ENCODE measurements at places on chromosomes 4 and X.
A peak's percentile ranks its signal among the peaks of the same experiment; 100 is the strongest.

- DNase-seq, result peak; percentile 2
Observed at GRCh38 chr4:22003878-22004277, 55.3 kb upstream of the KCNIP4 start.

- DNase-seq, result no peak
Observed at GRCh38 chr4:163108614-163109013, 58.1 kb downstream of the NAF1 start.

GRCh38 chrX:39893417-39894338 lies 204.1 kb downstream of the BCOR start:
- DNase-seq, result no peak

DNA sequence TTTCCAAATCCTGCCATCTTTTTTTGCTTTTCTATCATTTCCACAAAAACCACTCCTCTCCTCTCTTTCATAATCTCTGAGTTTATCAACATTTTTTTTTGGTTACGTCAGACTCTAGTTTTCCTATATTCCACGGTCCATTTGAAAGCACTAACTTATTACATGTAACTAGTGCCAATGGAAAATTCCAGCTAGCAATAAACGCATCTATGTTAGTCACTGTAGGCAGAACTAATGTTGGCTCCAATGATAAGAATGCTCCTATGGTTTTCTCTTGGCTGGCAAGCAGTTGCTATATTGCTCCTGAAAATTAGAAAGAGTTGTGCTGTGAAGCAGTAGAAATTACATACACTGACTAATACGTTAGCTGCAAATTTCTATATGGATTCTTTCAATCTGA lies 634.6 kb upstream of the FTHL17 start:
- DNase-seq, result no peak

DNA sequence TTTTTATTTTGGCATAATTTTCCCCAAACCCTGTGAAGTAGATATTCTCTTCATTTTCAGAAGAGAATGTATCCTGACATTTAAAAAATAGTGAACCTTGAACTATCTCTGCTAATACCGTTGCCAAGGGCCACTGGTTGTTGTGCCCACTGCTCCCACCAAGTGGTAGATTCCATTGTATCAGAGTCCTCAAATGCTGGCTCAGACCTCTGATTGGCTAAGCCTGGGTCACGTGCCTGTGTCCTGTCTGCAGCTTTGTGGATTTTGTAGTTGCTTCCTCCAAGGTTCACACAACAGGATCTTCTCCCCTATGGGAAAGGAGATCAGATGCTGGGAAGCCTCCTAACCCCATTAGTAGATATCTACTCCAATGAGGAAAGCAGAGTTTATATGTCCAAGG lies 104.8 kb upstream of the CASK start:
- DNase-seq, result no peak

GRCh38 chr4:172736046-172736445 lies 432.6 kb upstream of the GALNT7 start:
- DNase-seq, result no peak

- peak; percentile 21 for DNase-seq
Observed at GRCh38 chr4:143207555-143207954, 22.8 kb downstream of the USP38 start.

GRCh38 chr4:15809058-15809457 lies 30.9 kb downstream of the CD38 start:
- peak; percentile 28 for DNase-seq

DNA sequence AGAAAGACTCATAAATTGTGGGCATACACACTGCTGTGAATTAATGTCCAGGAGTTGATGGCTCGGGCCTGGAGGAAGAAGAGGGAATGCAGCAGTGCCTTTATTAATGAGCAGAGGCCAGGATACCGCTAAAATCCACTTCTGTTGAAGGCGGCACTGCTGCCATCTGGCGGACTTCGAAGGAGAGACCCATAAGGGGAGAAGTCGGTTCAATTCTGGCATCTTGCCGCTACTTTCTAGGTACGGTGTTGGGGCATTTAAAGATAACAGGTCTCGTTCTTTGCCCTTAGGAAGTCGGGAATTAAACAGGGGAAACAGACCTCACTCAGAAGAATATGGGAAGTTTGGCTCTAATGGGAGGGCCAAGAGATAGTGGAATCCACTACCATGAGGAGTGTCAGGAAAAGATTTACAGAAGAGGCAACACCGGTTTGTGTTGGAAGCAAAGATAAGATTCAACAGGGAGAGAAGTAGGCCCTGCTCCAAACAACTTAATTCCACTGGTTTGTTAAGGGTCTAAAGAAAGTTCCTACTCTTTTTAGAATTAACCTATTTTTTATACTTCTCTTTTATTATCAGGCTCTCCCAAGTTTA lies 133.6 kb upstream of the GIMD1 start:
- peak; percentile 51 for DNase-seq

DNA sequence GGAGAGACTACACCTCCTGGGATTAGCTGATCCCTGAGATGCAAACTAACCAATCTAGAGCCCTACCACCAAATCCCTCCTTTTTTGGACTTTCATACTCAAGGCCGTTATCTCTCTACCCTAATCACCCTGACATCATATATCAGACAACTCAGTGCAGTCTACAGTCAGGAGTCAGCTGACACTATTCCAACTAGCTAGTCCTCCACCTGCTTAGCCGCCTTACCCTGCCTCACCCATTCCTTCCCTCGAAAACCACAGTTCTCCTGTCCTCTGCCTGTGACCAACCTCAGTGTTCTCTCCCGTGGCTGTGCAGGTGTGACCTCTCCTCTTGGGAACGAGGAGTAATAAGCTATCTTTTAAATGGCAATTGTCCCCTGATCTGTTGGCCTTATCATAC lies 1.8 kb upstream of the PPEF2 start:
- no peak for DNase-seq

- DNase-seq, result no peak
Observed at GRCh38 chrX:39398963-39399261, 597.7 kb downstream of the MID1IP1 start.

- no peak for DNase-seq
Observed at GRCh38 chrX:143623657-143624056, 12.2 kb downstream of the SLITRK4 start.

DNA sequence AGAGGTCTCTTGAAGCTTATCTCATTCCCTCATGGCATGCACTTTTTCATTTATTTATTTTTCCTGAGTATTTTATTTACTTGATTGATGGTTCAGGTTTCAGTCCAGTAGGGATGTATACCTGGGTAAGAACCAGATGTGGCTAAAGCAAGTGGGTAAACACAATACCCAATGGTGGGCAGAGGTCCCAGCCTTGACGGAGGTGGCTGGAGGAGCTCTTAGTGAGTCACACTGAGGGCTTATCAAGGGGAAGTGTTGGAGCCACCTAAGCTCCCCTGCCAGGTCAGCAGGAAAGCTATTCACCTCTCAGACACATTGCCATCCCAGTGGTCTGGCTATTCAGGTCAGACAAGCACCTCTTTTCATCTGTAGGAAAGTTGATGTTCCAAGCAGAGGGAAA lies 236.2 kb upstream of the MAGEB16 start:
- no peak for DNase-seq

DNA sequence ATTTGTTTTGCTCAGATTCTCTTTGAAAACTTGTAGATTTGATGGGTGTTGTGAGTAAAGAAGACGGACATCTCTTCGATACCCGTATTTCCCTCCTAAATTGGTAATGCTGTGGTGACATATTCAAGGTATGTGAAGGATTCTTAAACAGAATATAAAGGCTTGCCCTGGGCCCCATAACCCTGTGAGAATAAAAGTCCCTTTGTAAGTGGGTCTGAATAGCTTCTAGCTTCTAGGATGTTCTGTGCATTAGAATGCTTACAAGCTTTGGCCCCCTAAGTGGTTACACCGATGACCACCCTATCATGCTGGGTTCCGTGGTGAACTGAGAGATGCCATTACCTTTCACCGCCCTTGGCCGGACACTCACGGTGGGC lies 574 bp upstream of the MOB1B start:
- no peak for DNase-seq

GRCh38 chr4:39587881-39588280 lies 50.8 kb downstream of the SMIM14 start:
- DNase-seq, result peak; percentile 46

DNA sequence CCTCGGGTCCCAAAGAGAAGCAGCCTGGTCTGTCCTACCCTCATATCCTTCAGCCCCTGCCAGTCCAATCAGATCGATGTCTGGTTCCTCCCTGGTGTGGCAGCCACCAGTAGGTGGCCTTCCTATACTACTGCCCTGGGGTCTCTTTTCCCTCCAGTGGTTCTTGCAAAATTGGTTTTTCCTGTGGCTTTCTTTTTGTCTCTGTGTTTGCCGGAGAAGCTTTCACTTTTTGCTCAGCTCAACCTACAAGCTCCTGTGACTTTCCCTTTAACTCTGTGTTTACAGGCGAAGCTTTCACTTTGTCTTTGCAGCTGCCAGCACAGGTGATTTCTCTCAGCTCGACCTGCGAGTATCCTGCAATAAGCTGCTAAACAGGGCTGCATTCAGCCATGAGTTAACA lies 46.8 kb downstream of the UGT2A3 start:
- peak; percentile 72 for DNase-seq

- peak; percentile 34 for DNase-seq
Observed at GRCh38 chrX:111254896-111255693, 15.2 kb downstream of the CAPN6 start.

DNA sequence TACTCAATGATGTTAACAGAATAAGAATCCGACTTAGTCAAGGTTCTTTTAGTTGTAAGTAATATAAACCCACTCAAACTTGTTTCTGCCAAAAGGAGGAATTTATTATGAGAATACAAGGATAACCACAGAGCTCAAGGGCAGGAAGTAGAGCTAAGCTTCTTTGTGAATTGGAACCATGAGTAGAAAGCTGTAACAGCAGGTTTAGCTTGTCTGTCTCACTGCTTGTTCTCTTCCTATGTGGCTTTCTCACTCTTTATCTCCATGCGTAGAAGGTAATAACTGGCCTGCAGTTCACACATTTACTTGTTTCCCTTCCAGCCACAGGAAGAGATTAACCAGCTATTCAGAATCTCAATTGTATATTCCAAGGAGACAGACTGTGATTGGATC lies 378.3 kb downstream of the PPP1R2C start:
- DNase-seq, result no peak

- DNase-seq, result peak; percentile 68
Observed at GRCh38 chr4:87848622-87849351, 16.0 kb downstream of the MEPE start.

- DNase-seq, result peak; percentile 18
Observed at GRCh38 chr4:21304540-21304887, 604.3 kb downstream of the PACRGL start.

DNA sequence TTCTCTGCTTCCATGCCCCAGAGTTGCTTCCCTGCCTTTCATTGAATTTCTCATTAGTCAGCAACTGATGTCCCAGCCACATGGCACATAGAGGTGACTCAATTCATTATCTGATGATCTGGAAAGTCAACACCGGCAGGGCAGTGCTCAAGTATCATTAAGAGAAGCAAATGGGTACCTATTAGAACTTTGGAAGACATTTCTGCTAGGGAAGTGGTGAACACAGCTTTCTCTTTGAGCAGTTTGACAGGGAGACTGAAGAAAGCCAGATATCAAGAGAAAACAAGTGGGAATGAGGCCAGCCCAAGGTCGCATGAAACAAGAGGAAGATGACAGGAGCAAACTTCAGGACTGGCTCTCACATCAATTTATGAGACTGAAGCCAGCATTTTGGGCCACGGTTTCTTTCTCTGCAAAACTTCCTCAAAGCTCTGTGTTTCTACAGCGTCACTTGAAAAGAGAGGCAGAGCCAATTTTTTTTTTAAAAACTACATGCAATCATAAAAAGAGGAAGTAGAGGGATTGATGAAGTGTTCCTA lies 108.3 kb upstream of the RPS6KA3 start:
- DNase-seq, result no peak

- peak; percentile 59 for DNase-seq
Observed at GRCh38 chr4:99033956-99034355, 38.4 kb downstream of the METAP1 start.

DNA sequence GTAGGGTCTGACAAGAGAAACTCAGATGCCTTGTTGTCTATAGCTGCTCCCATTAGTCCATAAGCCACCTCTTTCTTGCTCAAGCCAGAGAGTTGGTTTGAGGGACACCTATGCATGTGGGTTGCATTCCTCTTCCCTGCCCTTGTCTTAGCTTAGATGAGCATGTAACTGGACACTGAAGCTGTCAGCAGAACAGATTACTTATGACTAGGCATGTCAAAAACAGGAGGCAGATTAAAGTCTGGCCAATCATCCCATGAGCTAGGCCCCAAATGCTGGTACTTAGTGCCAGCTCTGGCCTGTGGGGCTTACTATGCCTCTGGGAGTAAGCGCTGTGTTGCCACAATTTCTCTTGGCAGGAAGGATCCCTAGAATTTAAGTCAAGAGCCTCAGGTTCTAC lies 215.2 kb downstream of the AR start:
- DNase-seq, result no peak

DNA sequence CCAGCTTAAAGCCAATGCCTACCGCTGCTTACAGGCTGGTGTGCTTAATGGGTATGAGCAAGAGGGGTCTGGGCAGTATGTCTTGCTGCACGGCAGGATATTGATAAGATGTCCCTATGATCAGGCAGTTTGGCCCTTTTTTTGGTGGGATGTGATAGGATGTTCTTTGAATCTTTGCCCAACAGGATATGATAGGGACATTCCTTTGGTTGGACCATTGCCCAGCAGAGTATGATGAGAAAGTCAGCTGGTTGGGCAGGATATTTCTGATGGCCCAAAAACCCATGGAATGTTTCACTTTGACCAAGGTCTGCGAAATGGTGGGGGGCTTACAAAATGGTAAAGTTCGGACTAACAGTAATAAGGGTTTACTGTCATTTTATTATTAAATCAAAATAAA lies 1060.6 kb downstream of the STIM2 start:
- DNase-seq, result no peak

DNA sequence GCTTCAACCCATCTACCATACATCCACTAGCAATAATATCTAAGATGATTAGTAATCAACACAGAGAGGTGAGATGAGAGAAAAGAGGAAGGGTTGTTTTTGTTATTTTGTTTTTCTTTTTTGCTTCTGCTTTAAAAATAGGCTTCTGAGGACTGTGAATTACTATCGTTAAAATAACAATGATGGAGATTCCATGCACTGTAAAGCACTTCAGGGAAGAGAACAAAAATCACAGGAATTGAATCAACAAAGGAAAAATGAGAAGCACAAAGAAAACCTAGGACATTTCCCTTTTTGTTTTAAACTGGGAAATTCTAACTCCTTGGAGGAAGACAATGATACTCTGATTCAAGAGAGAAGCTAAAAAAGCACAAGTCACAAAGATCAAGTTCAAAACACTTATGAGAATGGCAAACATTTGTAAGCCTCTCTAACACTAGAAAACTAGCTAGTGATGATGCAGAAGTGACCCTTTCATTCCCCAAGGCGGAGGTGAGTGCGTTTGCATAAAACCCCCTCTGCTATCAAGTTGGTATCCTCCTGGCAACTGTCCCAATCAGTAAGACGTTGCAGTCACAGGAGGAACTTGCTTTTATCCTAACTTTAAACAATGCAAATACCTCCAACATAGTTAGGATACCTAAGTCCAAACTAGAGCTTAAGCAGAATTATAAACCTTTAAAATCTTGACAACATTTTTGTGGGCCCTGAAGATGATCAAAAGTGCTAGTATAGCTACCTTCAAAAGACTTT lies 308.5 kb downstream of the CAMK2D start:
- peak; percentile 30 for DNase-seq

GRCh38 chrX:133666256-133666655 lies 251.0 kb upstream of the GPC4 start:
- DNase-seq, result no peak
